T-helper 2 cell treated with Interferon-gamma antibody and Interleukin-4, amounts not matched to agents 5 μg/mL and 100 μg/mL, for 36 hours (primary cell): ENCODE measurements at places on chromosomes 1 and 21.

- no peak for DNase-seq
These were observed 138.5 kb downstream of the TNR start for GRCh38 chr1:175604942-175605286.

DNA sequence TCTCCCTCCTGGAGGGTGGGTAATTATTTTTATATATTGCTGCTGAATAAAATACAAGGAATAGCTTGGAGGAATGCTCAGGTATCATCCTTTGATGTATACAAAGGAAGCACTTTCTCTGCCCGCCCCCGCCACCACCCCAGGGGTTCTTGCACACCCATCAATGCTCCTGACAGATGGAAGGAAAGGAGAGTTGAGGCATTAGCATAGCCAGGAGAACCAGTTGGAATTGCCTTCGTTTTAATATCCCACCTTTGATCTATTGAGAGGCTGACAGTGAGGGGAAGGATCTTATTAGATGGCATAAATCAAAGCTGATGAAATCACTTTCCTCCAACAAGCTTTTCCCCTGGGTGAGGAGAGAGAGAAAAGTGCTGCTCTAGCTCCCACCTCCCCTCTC, 71.1 kb downstream of the LGR6 start:
- DNase-seq: no peak

DNA sequence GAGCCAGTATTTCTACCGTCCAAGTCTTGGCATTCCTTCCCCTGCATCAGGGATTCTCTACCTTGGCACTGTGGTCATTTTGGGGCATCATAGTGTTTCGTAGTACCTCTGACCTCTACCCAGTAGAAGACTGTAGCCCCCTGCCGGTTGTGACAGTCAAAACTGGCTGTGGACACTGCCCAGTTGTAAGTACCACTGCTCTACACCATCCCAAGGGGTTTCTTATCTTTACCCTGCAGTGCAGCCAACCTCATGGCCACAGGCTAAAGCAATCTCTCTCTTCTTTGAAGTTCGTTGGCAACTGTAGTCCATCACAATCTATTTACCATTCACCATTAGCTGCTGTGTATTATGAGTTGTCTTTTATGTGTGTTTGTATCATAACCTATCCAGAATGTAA, 29.3 kb upstream of the ERO1B start:
- DNase-seq: no peak

DNA sequence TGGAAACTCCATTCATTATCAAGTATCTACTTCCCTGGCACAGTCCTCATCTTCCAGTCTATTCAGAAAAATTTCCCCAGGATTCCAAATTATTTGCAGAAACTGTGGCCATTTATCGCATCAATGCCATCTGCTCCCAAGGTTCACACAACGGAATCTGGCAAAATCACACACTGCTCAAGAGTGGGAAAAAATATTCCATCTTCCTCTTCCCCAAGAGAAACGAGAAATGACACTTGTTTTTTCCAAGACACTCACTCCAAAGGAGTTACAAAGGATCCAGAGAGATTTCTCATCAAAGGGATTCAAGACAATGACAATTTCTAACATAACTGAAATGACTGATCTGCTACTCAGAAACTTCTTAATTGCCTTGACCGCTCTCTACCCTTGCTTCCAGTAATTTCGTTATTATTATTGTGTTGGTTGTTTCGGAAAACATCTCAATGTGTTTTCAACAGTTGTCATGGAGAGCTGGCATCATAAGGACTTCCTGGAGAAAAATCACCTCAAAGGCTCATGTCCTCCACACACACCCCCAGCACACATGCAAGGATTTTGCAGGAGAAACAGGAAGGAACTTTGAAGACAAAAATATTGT, 128.0 kb downstream of the PSMG1 start:
- DNase-seq: no peak
